ENCODE measurements at places on chromosomes 16 and 17. TPM values are rescaled to one million over a fixed set of nuclear protein-coding genes. Genes with fewer than 3 reads are reported as not detected.

- DNase-seq: no peak
Observed at GRCh38 chr17:17729620-17730249, 48.5 kb downstream of the RAI1 start.

GRCh38 chr17:29196769-29197515 is 16.7 kb upstream of the MYO18A start:
- no peak for DNase-seq

Gene HEATR9
- polyA plus RNA-seq: not detected

DNA sequence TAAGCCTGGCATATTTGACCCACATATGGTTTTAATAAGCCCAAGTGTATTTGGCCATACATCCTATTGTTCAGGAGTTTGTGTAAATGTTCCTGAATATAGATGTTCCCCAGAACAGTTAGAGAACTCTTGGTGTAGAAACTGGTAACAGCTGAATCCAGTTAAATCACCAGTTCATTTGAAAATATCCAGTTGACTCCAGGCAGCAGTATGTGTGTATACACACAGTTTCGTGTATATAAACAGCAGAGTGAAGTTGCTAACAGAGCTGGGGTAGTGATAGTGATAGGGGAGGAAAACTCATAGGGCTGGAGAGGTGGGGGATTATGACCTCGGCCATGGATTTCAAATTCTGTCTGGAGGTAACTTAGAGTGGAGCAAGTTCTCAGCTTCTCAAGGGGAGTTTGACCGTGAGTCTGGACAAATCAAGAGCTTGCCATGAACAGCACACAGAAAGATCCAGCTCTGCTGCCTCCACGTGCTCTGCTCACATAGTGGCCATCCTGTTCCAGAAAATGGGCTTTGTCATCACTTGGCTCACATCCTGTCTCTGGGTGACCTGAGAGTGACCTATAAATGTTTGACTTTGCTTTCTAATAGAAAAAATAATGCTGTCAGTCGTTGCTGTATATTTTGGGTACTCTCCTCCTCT is 30.6 kb upstream of the MMD start:
- peak; percentile 59 for DNase-seq

DNA sequence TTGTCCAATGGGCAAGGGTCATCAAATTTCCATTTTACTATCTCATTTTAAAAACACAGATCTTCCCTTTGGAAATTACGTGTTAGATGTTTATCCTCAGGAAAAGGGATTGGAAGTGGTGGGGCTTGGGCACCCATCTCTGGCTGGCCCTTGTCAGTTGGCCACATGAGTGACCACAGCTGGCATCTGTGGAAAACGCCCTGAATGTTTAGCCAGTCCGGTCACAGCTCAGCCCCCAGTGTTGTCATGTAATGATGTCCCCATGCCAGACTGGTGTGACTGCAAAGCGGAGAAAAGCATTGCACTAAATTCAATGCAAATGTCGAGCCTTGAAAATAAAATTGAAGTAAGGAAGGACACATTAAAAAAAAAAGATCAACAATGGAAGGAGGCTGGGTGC is 53.0 kb downstream of the TMC6 start:
- DNase-seq: no peak
